ENCODE measurements at places on chromosomes 4 and X.

DNA sequence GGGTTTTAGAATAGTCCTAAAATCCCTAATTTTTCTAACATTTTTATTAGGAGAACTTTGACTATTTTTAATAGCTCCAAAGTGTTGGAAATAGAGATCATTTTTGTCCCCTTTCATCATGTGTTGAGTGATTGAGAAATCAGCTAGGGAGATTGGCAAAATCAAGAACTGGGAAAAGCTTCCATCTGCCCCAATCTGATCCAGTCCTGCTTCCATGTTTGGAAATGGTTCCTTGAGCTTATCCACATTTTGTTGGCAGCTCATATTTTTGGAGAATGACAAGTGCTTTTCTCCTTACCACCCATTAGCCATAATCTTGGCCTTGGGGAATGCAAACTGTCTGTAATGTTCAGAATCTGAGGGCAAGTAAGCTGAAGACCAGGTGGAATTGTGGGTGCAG, 73.9 kb downstream of the SYNPO2 start:
- DNase-seq = no peak

DNA sequence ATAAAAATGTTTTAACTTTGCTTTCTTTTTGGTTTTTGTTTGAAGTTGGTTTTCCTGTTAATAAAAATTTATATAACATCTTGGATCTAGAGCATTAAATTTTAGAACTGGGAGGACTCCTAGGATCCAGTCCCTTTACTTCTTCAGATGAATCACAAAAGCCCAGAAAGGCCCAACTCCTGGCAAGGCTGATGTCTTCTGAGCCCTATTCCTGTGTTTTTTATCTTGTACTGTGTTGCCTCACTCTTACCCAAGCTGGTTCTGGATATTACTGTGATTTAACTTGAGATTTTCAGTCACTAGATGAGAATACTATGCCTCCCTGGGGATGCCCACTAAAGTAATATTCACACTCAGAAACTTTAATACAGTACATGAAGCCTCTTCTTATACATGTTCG, 127.1 kb upstream of the GALNT7 start:
- DNase-seq = no peak

- DNase-seq = no peak
These were observed 79.5 kb downstream of the PRKG2 start for GRCh38 chr4:81135501-81135900.

GRCh38 chrX:2486476-2487133, 14.2 kb downstream of the DHRSX start:
- DNase-seq = no peak

DNA sequence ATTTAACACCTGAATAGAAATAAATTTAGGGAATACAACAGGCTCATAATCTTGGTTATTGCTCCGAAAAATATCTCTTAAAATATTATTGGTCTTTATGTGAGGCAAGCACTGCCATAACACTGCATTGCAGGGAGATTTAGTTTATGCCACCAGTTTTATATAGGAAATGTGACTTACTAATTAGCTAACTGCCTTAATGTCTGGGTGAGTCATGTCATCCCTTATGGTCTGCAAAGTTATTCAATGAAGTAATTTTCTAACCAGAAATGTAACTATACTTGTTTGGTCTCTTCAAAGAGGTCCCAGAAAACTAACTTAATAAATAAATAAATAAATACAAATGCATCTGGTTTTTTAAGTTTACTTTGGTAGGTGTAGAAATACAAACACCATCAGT, 597.2 kb downstream of the GALNTL6 start:
- no peak for DNase-seq

DNA sequence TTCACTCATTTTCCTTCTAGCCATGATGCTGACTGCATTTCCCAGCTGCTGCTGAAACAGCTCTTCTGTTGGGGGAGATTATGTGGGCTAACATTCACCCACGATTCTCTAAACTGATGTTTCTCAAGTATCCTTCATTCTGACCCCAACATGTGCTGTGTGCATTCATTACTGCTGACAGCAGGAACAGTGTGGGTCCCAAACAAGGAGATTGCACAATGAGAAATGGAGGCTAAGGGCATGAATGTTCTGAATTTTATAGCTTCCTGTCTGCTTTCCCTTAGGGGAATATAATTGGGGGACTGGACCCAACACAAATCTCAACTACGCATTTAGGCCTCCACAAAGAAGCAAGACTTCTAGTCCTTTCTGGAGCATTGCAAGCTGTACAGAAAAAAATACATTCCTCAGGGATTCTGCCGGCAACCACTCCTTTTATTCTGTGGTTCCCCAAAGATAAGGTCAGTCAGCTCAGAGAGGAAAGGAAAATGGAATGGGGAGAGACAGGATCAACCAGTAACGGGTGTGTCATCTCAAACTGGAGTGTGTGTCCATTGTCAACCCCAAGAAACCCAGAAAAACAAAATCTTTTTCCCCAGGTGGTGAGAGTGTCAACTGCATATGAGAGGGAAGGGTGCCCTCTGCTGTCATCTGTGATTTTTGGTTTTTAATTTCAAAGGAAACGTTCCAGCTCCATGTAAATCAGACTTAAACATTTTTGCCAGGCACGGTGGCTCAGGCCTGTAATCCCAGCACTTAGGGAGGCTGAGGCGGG, 81.5 kb upstream of the EGFL6 start:
- DNase-seq = no peak

DNA sequence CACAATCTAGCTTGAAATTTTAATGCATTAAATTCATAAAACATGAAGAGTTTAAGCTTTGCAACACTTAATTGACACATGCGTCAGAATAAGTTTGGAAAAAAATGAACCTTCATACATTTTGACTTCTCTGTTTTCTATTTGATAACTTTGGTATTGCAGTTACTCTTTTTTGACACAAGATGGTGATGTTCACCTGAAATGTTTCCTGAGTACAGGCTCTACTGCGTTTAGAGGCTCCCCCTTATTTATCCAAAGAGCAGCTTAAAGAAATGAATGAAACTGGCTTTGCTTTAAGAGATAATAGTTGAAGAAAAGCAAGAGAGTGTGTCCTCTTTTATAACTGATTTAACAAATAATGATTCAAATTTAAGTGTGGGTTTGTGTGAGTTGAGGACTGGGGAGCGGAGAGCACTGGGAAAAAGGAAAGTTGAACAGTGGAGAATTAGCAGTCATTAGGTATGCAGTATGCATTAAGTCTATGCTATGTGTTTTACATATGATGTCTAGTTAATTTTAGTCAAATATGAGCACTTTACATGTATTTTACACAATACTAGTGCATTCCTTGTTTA, 180.6 kb upstream of the NUDT6 start:
- no peak for DNase-seq

- no peak for DNase-seq
These were observed 33.5 kb upstream of the SETD7 start for GRCh38 chr4:139589336-139590018.

GRCh38 chr4:168679819-168680218, 183.0 kb downstream of the PALLD start:
- no peak for DNase-seq
